ENCODE measurements at places on chromosomes 3 and 15.
A peak's percentile ranks its signal among the peaks of the same experiment; 100 is the strongest.

DNA sequence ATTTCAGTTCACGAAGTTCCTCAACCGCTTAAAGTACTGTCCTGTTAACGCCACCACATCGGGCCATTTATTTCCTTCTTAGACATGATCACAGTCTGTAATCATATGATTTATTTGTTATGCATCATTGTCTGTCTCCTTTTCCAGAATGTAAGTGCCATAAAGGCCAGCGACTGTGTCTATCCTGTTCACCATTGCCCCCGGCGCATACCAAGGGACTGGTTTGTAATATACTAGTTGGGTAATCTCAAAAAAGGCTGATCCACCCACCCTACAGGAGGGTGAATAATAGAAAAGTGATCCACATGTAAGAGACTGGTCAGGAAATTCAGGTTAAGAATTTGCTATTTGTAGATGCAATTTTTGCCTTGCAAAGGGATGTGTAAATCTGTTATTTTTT is 41.9 kb downstream of the SLC6A20 start:
- DNase-seq, result no peak

GRCh38 chr3:67335813-67336212 is 318.6 kb downstream of the SUCLG2 start:
- DNase-seq, result no peak

GRCh38 chr15:94234300-94234699 is 2.9 kb downstream of the MCTP2 start:
- DNase-seq, result peak; percentile 0

DNA sequence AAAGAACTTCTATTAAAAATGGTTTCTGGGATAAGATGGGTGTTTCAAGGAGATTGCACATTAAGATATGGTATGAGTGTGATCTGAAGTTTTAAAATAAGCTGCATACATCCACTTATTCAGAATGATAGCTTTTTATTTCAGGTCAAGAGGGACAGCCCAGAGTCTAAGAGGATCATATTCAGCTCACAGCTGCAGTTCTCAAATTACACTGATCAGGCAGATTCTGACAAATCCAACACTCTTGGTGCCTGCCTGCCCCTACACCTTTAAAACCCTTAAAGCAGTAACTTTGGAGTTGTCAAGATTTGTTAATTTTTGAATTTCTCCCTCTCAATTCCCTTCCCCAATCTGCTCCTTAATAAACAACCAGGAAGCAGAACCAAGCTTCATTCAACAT is 9.1 kb upstream of the TMEM87A start:
- no peak for DNase-seq

DNA sequence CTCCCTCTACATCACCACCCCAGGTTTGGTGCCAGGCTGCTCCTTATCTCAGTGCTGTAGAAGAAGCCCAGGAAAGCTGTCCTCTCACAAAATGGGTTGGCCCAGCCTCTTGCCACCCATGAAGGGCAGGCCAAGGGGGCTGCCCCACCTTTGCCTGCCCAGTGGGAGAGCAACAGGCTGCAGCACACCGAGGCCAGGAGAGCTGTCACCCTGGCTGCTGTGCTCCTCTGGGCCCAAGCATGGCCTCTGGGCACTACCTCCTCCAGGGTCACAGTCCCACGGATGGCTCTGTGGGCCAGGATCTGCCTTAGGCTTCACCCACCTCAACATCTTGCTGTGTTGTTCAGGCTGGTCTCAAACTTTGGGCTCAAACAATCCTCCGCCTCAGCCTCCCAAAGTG is 6.4 kb upstream of the STAB1 start:
- no peak for DNase-seq

GRCh38 chr3:4071481-4072184 is 231.5 kb upstream of the SETMAR start:
- DNase-seq, result no peak

GRCh38 chr15:79513417-79513816 is 81.3 kb downstream of the MINAR1 start:
- no peak for DNase-seq

DNA sequence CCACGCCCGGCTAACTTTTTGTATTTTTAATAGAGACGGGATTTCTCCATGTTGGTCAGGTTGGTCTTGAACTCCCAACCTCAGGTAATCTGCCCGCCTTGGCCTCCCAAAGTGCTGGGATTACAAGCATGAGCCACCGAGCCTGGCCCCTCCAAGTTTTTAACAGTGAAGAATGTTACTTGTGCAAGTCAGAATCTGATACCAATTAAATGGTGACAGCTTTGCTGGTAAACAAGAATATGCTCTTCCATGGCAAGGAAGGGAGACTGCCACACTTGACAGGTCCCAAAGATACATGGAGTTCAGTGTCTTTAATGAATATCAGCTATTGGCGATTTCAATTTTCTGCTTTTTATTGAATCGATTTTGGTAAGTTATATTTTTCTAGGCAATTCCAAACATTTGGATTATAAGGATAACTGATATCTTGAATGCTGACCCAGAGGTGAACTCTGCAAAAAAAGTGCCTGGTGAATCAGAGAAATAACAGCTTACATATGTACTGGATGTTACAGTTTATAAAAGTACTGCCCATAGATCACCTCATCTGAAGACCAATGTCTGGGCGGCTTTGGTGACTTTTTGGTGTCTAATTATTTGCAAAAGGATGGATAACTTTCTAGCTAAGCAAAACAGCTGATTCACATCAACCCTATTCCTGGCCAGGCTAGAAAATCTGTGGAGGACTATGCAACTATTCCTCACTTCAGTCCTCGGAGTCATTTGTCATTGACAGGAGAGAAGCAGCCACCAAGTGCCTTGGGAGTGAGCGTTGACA is 1.2 kb downstream of the PARP16 start:
- DNase-seq, result no peak

GRCh38 chr3:195007766-195008165 is 263.2 kb downstream of the XXYLT1 start:
- no peak for DNase-seq

DNA sequence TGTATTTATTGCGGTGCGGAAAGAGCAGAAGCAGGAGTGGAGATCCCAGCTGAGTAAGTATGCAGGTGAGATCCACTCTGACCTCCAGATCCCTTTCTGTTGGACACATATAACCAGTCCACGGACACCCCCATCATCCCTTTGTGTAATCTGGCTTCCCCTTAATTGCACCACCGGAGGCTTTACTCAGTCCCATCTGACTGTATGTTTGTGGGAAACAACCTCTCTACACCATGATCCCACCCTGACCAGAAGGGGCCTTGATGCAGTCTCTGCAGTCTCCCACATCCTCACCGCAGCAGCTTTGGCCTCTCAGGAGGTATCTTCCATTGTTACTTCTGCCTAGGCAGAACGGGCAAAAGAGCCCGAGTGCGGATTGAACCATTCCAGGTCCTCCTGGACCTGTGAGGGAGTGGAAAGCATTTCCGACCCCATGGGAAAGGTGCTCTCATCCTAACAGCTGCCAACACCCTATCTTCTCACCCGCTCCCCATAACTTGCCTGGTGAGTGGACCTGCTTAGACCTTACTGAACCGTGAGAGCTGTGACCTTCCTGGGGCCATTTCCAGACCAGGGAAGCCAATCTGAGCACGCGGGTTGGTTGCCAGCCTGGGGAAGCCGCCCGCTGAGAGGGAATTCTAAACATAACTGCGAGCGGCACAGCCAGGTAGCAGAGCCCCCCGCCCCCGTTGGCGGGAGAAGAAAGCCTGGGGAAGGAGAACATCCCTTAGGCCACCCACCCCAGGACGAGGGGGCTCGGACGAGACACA is 1.1 kb downstream of the SLCO2A1 start:
- no peak for DNase-seq
